ENCODE measurements at places on chromosomes 6 and 20.
A peak's percentile ranks its signal among the peaks of the same experiment; 100 is the strongest.

DNA sequence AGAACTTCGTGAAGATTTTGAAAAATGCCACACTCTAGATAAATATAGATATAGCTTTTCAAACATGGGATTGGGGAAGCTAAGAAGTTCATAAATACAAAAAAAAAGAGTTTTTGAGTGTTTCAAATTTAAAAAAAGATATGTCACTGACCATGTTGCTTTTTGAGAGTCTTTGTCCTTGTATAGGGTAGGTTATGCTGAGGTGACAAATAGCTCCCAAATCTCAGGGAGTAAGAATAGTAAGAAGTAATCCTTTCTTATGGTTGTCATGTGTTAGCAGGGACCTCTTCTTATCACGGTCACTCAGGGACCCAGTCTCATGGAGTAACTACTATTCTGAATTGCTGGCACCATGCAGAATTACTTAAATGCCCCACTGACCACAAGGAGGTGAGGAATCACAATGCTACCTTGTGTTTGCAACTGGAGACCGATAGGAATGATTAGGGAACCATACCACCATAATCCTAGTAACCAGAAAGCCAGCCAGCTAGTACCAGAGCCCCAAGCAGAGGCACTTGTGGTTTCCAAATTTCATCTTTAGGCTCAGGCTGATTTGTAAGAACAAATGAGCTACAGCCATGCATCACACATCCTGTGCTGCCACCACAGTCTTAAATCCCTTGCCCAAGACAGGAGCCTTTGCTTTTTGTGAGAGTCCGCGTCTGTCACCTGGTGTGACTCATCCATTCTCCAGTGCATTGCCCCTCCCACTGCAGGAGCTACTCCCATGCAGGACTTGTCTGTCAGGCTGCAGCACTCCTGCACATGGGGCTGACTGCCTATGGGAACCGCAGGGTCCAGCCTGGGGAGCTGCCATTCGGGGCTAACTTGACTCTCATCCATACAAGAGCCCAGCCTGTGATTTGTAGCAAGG is 42.4 kb upstream of the ADGRF4 start:
- DNase-seq = peak; percentile 41

DNA sequence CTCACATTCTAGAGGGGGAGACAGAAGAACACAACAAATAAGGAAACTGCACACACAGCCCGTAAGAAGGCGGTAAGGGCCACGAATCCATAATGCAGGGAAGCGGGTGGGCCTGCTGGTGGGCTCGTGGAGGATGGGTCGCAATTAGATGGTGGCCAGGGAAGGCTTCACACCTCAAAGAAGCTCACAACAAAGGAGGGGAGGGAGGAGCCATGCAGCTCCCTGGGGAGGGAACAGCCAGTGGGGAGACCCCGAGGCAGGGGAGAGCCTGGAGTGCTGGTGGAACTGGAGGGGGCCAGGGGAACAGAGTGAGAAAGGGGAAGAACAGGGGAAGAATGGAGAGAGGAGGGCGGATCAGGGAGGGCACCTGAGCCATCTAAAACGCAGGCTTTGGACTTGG is 13.4 kb downstream of the SRC start:
- DNase-seq = no peak

- no peak for DNase-seq
Observed at GRCh38 chr6:82840571-82840970, 225.1 kb downstream of the UBE3D start.

DNA sequence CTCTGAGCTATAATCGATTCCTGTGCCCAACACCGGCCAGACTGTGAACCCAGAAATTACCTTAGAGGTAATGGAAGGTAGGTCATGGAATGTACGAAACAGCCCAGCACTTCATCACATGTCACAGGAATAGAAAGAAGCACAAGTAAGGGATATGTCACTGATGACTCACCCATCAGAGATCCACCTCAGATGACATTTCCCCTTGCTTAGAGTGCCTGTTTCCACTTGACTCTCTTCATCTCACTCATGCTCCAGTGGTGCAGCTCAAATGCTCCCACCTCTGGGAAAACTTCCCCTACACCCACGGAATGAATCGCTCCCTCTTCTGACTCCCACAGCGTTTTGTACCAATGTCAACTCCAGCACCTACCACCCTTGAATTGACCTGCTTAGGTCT is 381.6 kb upstream of the CNR1 start:
- DNase-seq = no peak

DNA sequence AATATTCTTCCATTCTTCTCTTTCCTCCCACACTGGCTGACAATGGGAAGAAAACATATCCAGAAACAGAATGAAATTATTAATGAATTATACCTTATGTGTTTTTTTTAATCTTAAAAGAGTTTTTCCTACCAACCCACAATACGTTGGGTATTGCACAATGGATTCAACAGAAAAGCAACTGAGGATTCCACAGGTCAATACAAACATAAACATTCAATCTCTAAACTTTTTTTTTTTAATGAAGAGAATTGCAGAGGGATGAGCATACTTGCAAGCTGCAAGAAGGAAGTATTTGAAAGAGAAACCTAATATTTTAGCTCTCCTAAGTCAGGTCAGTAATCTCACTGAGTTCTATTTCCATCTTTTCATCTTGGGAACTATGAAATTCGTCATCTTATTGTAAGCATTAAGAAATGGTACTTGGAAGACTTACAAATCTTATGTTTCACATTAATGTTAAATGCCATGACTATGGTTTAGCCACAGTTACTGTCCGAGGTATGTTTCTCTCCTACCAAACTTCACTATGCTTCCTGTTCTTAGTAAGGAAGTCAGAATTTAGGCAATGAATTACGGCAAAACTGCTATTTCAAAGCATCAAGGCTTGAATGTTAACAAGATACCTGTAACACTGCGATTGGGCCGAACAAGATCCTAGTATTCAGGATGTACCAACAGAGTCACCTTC is 100.8 kb downstream of the HIVEP2 start:
- DNase-seq = no peak

GRCh38 chr20:3931664-3932063 is 42.5 kb downstream of the PANK2 start:
- DNase-seq = no peak

DNA sequence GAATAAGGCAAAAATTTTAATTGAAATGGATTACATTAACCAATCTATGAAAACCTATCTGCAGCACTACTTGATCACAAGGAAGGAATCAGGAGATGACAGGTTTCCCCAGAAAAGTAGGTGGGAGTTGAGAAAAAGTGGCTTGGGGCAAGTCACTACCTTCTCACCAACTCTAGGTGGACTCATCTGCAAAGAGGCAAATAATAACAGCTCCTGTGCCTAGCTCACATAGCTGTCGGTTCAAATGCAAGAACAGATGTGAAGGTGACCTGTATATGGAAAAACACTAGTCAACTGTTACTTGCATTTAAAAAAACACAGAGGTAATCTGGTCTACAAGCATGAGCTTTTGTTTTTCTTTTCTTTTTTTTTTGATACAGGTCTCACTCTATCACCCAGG is 67.2 kb downstream of the POPDC3 start:
- DNase-seq = no peak

GRCh38 chr6:16473908-16474771 is 235.8 kb downstream of the GMPR start:
- DNase-seq = no peak

DNA sequence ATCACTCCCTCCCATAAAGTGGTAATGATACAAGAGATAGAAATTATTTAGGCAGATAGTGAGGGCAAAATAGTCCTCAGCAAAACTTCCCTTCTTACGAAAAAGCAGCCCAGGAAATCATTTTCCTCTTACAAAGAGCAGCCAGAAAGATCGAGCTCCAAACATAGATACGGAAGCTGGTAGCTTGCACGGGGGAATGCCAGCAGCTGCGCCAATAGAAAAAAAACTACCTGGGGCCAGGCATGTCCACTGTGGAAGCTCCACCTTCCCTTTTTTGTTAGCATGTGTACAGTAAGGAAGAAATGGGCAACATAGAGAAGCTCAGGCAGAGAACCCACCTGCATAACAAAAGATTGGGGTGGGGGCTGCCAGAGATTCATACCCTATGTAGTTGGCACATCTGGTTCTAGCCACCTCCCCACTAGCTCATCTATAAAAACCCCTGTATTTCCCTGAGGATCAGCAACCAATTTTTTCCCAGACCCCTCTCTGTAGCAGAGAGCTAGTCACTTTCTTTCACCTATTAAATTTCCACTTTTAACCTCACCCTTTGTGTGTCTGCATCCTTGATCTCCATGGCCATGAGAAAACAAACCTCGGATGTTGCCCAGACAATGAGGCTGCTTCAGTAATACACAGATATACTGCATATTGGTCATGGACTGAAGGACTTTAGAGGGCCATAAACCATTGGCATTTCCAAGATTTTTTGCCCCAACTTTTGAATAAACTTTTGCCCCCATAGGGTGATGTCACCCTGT is 52.1 kb downstream of the SOD2 start:
- DNase-seq = no peak

DNA sequence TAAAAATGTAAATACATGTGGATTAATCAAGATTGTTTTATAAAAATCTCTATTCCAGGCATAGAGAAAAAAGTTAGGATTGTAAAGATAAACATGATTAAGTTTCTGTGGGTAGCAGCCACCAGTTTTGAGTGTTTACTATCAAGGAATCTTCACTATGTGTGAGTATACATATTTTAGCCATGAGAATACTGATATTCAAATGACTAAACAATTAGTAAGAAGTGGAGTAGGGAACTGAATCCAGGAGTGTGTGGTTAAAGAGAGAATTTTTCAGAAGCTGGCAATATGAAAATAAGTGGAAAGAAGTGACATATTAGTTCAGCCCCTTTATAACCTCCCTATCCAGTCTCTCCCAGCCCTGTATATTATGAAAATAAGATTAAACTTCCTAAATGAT is 10.3 kb downstream of the ELOVL2 start:
- no peak for DNase-seq

DNA sequence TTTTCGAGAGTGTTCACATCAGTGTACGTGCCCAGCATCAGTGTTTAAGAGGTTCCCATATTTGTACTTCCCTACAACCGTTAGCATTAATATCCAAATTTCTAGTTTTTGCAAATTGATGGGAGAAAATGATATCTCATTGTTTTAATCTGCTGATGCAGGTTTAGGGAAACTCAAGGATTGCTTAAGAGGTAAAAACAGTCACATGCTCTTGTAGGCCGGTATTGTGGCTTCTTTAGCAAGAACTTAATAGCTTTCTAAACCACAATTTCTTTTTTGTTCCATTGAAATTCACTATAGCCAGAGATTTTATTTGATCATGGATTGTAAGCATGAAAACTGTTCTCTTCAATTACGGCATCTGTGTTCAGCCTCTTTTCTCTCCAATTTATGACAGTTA is 29.5 kb downstream of the BEND6 start:
- DNase-seq = no peak

DNA sequence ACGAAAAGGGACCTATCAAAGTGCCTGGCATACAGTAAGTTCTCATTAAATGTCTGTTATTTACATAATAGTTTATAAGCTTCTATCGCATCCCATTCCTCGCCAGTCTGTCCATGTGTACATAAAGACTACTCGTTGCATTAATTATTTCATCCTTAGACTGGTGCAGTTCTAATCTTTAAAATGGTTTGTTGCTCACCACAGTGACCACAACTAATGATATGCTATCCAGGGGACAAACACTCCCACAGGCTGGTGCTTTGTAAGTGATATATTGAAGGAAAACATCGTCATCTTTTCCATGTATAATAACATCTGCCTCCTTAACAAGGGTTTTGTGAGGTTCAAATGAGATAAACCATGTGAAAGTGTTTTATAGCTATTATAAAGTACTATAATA is 39.0 kb upstream of the HBS1L start:
- DNase-seq = no peak

DNA sequence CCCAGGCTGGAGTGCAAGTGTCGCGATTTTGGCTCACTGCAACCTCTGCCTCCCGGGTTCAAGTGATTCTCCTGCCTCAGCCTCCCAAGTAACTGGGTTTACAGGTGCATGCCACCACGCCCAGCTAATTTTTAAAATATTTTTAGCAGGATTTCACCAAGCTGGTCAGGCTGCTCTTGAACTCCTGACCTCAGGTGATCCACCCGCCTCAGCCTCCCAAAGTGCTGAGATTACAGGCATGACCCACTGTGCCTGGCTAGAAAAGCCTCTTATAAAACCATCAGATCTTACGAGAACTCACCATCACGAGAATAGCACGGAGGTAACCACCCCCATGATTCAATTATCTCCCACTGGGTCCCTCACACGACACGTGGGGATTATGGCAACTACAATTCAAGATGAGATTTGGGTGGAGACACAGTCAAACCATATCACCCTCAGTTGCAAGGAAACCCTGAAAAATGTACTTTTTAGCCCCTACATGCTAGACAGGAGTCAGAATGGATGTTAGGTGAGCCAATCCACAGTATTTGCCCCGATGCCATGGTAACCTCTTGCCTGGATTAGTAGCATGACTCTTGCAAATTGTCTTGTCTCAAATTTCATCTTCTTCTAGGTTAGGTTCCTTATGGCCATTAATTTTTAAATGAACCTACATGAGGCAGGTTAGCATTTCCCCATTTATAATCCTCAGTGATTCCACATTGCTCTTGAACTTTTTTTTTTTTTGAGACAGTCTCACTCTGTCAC is 17.1 kb upstream of the SASH1 start:
- DNase-seq = no peak

GRCh38 chr6:13406781-13407180 is 78.4 kb upstream of the TBC1D7 start:
- no peak for DNase-seq

DNA sequence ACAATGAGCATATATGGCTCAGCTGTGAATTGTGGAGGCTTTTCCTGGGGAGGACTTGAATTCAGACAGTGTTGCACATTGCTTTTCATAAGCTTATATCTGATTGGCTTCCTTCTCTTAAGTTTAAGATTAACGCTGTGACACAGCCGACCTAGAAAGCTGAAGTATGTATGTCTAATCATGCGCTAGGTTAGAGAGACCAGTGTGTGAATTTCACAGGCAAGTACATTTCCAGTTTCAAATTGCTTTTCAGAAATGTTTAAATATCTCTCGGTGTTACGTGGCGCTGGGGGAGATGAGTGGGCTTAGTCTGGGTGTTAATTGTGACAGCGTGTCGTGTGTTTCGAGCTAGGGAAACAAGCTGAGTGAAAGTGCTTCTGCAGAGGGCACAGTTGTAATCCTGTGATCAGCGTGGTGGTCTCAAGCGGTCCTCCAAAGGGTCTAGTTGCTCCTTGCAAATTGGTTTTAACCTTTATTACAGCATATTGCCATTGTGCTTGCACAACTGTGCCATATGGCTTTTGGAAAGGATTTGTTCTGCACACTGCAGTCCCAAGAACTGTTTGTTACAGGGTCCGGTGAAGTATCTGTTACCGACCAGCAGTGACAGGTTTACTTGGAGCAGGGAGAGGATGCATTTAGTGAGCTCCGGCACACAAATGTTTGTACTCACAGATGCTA is 166.6 kb downstream of the SASH1 start:
- no peak for DNase-seq

- no peak for DNase-seq
Observed at GRCh38 chr6:117078624-117079023, 186.7 kb upstream of the VGLL2 start.

DNA sequence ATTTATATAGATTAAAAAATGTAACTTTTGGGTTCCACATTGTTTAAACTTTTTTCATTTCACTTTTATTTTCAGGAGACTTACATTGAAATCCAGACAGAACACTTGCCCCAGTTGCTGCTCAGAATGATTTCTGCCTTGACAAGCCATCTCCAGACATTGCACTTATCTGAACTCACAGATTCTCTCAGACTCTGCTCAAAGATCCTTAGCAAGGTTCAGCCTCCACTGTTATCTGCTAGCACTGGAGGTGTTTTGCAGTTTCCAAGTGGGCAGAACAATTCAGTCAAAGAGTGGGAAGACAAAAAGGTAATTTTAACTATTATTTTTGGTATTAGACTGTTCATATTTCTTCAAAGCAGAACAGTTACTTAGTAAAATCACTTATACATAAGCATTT is 58.0 kb downstream of the DOP1A start:
- no peak for DNase-seq
